NCI-H524 (cell line): ENCODE measurements at places on chromosomes 2 and 18.

- peak; percentile 69 for DNase-seq
These were observed 136.5 kb downstream of the RNF144A start for GRCh38 chr2:7053650-7054265.

DNA sequence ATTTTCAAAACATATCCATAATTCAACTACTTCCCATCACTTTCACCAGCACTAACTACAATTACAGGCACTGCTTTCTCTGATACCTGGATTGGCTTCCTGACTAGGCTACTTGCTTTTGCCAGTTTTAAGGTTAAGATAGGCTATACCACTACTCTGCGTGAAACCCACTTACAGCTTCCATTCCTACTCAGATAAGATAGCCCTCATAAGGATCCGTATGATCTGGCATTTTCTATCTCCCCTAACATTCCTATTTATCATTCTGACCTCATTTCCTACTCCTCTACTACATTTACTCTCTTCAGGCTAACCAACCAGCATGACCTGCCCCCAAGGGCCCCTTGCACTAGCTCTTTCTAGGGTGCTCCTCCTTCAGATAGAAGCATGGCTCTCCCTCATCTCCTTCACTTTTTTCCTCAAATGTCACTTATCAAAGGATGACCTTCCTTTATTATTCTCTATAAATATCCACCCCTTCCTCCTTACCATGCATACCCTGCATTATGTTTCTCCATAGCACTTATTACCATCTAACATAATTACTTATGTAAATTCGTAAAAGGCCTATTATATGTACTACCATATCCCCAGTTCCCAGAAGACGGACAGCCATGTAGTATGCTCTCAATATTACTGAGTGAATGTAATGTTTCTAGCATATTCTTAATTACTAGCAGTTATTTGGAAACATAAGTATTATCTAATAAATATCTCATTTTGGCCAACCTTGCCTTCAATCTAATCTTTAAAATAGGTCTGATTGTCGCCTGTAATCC, 4.4 kb downstream of the TIA1 start:
- no peak for DNase-seq

DNA sequence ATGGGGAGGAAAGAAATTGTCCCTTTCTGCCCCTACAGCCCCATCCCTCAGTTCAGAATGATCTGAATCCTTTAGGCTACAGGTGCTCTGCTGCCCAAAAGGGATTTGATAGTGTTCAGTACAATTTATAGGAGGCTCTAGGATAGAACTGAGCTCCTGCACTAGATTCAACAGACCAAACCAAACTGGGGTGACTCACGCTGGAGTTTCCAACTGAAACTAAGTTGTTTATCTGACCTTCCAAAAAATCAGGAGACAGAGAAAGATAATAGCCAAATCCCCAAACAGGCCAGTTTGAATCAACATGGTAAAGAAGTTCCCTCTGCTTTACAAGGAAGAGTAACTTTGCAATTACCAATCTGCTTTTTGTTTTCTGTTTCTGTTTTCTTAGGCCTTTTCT, 72.7 kb upstream of the MBOAT2 start:
- no peak for DNase-seq

GRCh38 chr2:230821261-230821990, 43.3 kb upstream of the ITM2C start:
- no peak for DNase-seq

DNA sequence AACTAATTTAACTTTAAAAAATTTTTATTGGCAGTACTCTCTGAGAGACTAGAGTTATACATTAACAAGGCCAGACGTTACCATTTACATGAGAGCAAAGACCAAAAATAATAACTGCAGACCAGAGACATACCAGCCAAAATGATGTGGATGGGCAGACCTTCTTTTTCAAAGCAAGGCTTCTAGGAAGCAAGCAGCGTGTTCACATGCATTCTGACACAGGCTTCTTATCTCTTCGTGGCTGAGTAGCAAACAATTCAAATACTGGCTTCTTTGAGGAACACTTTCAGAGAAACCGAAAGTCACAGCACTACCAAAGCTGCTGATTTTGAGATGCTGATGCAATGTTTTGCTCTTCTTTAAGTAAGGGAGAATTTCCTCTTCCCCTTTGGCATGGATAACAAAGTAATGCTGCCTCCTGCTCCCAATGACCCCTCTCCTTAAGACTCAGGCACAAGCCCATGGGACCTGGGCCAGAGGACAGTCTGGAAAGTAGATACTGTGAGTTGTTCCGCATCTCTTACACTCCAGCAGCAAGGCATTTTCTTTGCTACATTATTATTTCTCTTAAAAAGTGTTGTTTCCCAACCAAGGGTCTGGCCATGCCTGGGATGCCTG, 181.9 kb downstream of the MREG start:
- no peak for DNase-seq

DNA sequence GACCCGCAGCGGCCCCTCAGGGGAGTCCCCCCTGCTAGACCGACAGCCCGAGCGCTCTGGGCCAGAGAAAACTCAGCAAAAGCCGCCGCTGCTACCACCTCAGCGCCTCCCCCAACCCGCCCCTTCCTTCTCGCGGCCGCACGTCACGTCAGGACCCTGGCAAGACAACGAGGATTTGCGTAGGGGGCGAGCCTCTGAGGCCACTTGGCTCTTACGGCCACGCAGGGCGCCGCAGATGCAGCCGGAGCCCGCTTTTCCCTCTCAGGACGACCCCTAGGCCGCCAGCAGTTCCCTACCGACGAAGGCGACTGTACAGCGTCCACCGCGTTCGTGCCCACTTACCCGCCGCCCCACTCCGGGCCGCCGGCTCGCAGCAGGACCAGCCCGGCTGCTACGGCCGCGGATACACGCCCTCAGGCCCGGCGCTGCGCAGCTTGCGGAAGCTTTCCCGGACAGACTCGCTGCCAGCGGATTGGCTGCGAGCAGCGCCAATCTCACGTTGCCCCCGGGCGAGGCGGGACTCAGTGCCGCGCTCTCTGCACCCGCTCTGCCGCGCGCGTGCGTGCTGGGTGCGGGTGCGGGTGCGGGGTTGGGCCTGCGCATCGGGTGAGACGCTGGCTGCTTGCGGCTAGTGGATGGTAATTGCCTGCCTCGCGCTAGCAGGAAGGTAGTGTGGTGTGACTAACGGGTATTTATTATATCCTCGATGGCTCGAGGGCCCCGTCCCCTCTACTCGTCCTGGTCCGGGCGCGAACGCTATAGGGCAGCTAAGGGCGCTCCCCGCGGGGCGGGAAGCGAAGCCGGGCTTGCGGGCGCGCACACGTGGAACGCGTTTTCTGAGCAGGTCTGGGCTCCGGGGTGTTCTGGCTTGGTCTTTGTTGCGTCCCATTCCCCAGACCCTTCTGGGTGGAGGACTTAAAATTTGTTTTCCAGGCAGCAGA, at the start of the genes ORMDL1 and PMS1:
ORMDL1 (minus strand) TSS at position 413 of the 941 bp plus-strand sequence. CDS start 1,744 bp downstream, outside the sequence.
PMS1 (plus strand) TSS at position 524 of the 941 bp plus-strand sequence. CDS start 7,360 bp downstream, outside the sequence.
- peak; percentile 94 for DNase-seq

- no peak for DNase-seq
These were observed 19.1 kb downstream of the MXD1 start for GRCh38 chr2:69933839-69934613.

GRCh38 chr18:4586731-4587130, 131.6 kb upstream of the DLGAP1 start:
- DNase-seq = no peak

DNA sequence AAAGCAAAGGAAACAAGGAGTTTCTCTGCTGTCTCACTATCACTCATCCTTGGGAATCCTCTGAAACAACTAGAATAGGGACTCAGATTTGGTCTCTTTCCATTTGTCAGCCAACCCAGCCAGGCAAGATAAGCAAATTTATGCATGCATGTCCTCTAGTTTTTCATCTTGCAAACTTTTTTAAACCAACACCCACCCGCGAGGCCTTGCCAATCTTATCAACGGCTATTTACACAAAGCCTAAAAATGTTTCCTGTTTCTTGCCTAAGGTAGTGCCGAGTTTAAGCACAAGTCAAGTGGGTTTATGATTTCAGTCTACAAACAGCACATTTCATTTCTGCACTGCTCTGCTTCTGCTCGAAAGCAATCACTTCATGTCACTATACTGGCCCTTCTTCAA, 240.9 kb downstream of the STK39 start:
- no peak for DNase-seq

DNA sequence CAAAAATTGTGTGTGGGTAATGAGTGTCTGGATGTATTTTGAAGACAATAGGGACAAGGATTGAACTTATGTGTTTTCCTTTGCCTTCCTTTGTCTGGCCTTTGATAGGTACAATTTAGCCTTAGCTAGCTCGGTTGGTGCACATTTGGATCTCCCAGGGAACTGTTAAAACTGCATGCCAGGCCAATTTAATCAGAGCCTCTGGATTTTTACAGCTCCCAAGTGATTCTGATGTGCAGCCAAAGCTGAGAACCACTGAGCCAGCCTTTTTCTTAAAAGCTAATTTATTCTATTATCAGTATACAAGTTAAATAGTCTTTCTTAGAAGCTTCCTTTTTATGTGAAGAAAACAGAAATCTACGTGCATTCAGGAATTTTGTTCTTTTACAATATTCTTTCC, 25.0 kb downstream of the PLEK start:
- no peak for DNase-seq

DNA sequence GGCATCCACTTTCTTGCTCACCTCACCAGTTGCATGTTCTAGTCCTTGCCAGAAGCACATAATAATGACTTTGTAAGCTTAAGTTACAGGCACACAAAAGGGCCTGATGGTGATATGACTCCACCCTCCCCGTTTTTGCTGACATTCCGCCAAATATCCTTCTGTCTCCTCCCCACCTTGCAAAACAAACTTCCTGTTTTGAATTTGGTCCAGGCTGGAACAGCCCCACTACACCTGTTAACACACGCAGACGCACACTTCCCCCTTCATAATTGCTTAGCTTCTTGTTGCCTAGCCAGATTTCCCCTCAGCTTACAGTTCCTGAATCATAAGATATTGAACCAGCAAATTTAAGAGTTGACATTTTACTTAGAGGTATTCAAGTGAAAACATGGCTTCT, at the start of gene MGAT5:
MGAT5 (plus strand) TSS at position 269 of the 400 bp plus-strand sequence. CDS start 332 bp downstream, outside the sequence.
- DNase-seq = no peak
